ENCODE measurements at places on chromosomes 7 and 10. TPM values are rescaled to one million over a fixed set of nuclear protein-coding genes. Genes with fewer than 3 reads are reported as not detected.

The ZNF277 gene
- polyA plus RNA-seq = 32.6 TPM

The ADAP1 gene
- 17.8 TPM for polyA plus RNA-seq

The EIF4EBP2 gene
- 71.0 TPM for polyA plus RNA-seq

The WNT8B gene
- 0.69 TPM for polyA plus RNA-seq

The TAF3 gene
- polyA plus RNA-seq = 11.6 TPM

The LOXL4 gene
- 4.4 TPM for polyA plus RNA-seq

DNA sequence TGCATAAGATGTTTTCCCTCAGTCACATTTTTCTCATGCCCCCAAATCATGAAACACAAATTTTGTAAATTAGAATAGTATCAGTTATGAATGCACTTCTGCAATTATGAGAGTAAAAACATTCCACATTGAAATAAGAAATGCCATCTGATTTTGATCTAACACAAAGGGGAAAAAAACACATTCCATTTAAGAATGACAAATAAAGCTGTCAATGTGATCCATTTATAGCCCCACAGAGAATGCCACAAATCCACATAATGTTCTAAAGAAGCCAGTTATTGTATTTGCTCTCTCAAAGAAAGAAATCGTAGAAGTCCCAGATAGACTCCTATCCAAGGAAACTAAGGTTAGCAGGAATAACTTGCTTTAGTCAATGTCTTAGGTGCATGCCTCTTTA is 48.7 kb upstream of the RHOBTB1 start:
- DNase-seq = no peak

DNA sequence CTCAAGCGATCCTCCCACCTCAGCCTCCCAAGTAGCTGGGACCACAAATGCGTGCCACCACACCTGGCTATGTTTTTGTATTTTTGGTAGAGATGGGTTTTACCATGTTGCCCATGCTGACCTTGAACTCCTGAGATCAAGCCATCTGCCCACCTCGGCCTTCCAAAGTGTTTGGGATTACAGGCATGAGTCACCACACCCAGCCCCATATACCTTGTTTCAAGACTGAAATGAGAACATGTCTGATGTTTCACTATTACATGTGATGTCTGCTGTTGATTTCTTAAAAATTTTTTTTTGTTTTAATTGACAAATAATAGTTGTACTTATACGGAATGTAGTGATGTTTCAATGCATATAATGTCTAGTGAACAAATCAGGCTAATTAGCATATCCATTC is 14.5 kb downstream of the KLHL7 start:
- DNase-seq = no peak

- DNase-seq = no peak
Measured at GRCh38 chr10:102669206-102670064, 25.2 kb downstream of the TRIM8 start.

DNA sequence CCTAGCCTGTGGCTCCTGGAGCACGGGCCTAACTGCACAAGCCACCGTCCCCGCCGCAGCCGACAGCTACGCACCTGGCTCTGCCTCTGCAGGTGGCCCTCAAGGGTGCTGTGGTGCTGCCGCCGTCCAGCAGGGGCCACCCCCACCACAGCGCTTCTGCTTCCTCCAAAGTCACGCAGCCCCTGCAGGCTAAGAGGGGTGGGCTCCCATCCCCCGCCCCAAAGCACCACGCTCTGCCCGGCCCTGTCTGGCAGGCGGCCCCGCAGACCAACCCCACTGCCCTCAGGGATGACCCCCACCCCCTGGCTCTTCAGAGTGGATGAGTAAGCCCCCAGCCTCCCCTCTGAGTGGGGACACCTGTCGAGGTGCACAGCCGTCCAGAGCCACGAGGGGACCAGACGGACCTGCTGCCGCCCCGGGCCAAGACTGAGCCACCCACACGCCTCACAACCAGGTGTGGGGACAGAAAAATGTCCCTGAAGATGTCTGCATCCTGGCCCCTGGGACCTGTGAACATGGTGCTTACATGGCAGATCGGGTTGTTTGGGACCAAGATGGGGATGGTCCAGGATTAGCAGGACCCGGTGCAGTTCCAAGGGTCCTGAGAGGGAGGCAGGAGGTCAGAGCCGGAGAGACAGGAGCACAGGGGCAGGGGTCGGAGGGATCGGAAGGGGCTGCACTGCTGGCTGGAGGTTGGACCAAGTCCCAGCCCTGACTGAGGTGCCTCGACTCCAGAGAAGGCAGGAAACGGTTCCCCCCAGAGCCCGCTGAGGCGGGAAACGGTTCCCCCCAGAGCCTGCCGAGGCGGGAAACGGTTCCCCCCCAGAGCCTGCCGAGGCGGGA is 9.0 kb upstream of the ADAP1 start:
- DNase-seq = no peak

- no peak for DNase-seq
Measured at GRCh38 chr10:52100011-52100547, 214.0 kb upstream of the DKK1 start.

- no peak for DNase-seq
Measured at GRCh38 chr10:44205067-44205466, 179.8 kb downstream of the CXCL12 start.

GRCh38 chr10:17206210-17206709 is 4.8 kb upstream of the TRDMT1 start:
- no peak for DNase-seq

DNA sequence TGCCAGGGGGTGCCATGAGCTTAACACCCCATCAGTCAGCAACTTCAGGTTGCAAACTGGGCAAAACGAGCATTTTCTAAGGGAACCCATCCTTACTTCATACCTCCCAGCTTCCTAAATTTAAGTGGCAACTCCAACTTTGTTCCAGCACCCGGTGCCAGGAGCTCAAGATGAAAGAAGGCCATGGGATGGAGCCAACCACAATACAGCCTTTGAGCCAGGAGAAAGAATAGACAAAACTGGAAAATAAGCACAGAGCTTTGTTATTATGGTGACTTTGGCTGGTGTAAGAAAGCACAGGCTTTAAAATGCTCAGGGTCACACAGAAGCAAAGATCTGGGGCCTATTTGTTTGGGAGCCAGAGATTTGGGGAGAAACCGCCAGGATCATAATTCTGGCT is 388.7 kb upstream of the MGMT start:
- no peak for DNase-seq

DNA sequence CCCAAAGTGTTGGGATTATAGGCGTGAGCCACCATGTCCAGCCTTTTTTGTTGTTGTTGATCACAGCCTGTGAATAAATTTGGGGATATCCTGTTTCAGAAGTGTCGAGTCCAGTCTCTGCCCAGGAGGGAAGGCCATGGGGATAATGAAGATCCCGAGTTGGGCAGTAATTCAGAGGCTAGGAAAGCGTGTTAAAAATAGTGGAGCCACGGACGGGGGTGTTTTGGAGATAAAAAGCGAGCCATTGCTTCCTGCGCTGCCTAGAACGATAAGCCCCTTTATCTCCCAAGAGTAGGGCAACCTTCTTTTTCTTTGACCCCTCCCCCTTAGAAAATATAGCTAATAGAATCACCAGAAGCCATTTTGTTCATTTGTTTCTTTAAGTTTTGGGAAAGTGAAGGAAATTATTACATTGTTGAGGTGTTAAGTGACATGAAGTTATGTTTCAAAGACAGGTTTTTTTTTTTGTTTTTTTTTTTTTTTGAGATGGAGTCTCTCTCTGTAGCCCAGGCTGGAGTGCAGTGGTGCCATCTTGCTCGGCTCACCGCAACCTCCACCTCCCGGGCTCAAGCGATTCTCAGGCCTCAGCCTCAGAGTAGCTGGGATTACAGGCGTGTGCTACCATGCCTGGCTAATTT is 43.3 kb downstream of the IL15RA start:
- DNase-seq = no peak

- DNase-seq = no peak
Measured at GRCh38 chr7:105723572-105723971, 142.3 kb upstream of the EFCAB10 start.

DNA sequence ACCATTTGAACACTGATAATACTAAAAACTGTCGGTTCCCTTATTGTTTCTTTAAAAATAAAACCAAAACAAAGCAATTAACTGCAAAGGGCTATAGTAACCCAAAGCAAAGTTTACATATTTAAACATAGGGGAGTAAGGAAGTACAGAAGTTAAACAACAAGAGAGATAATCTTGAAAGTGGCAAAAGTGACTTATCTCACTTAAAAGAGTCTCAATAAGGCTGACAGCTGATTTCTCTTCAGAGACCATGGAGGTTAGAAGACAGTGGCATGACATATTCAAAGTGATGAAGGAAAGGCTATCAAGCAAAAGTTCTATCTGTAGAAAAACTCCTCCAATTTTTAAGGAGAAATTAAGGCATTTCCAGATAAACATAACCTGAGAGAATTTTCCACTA is 233.5 kb upstream of the HDAC9 start:
- DNase-seq = no peak

DNA sequence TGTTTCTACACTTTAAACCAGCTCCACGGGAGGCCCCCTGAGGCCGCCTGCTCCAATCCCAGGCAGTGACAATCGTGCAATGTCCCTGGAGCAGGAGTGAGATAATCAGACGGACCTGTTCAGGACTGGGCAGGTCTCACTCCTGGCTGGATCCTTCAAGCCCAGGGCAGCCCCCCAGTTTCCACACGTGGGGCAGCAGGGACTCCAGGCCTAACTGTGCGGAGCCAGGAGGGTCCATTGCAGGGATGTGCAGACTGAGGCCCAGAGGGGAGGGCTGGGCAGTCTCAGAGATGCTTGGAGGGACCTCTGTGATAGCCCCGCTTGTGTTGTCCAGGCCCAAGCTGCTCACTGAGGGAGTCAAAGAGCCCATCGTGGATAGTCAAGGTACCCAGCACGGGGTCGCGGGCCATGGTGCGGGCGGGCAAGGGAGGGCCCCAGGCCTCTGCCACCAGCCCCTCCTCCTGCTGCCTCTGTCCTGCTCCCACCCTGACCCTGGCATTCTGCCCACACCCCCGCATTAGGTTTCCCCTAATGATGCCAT is 110.5 kb upstream of the KCTD7 start:
- no peak for DNase-seq

All from left renal cortex interstitium (tissue), 4 donors.